ENCODE measurements at places on chromosomes 13 and 19. TPM values are rescaled to one million over a fixed set of nuclear protein-coding genes. Genes with fewer than 3 reads are reported as not detected.

GRCh38 chr13:26584713-26585112 is 27.2 kb downstream of the WASF3 start:
- H3K4me1 ChIP-seq, result no peaks in the 10 kb centered on the region
- no peaks in the 10 kb centered on the region for H3K27me3 ChIP-seq
- no peak overlapping the region for H3K4me3 ChIP-seq

DNA sequence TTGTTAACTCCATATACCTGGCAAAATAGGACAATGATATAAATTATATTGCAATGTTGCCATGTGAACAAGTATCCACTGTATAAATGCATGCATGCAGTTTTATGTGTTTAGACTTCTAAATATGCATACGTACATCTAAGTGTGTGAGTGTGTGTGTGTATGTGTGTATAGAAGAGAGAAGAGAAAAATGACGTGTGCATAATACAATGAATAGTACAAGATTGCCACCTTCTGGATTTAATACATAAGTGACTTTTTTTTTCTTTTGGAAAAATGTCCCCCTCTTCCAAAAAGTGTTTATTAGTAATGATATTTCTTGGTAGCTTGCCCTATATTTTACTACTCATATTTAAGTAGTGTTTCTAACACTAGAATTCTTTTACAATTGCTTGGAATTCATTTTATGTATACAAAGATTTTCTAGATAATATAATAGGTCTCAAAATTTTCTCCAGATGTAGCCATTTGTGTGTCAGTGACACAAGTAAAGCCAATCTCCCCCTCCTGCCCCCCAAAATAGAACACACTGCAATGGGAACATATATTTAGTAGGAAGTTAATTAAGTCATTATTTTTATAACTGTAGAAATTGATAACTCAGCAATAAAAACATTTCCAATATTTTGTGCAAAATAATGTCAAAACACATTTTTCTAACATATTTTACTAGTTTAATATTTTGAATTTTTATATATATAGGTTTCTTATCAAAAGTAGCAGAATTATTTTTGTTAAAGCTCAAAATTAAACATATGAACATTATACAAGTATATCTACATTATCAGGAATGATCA is 783.3 kb upstream of the ATXN8OS start:
- no peaks in the 10 kb centered on the region for H3K4me1 ChIP-seq
- no peak for DNase-seq
- no peak overlapping the region for H3K4me3 ChIP-seq
- H3K27ac ChIP-seq, result no peak overlapping the region
- no peaks in the 10 kb centered on the region for H3K27me3 ChIP-seq

GRCh38 chr19:58469241-58470013 is 2.5 kb downstream of the ZNF324 start:
- H3K4me1 ChIP-seq, result peaks cover 12% of the 10 kb centered on the region
- no peak for DNase-seq
- H3K36me3 ChIP-seq, result peaks cover 49% of the 10 kb centered on the region

DNA sequence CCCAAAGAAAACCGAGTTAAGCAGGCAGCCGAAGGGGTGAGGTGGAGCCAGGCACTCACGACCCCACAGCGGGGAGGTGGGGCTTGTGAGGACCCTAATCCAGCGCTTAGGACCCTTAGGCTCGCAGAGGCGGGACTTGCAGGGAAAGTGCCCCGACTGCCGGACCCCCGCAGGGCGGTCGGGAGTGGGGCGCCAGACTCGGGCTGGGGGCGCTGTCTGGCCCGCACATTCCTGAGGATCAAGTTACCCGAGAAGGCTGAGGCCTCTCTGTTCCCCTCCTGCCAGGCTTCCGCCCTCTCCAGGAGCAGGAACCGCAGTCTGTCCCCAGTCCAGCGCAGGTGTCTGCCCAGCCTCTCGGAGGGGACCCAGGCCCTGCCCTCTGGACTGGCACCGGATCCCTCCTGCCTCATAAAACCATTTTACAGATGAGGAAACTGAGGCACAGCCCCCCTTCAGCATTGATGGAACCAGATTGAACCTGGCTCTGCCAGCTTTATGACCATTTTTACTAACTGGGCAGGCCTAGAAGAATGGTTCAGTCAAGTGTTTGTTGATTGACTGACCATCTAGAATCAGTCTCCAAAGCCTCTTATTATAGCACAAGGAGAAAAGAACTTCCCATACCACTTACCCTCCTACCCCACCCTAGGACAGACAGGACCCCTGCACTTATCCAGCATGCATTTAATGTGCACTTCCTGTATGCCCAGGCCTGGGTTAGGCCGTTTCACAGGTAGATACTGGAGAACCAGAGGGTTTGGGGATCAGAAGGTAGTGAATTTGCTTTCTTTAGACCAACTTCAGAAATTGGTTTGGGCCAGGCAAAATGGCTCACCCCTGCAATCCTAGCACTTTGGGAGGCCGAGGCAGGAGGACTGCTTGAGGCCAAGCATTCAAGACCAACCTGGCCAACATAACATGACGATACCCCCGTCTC is 6.7 kb upstream of the JUND start:
- H3K4me3 ChIP-seq, result no peak overlapping the region
- peak overlapping the region; percentile 41 for H3K27ac ChIP-seq
- no peaks in the 10 kb centered on the region for H3K36me3 ChIP-seq
- peaks cover 24% of the 10 kb centered on the region for H3K4me1 ChIP-seq

DNA sequence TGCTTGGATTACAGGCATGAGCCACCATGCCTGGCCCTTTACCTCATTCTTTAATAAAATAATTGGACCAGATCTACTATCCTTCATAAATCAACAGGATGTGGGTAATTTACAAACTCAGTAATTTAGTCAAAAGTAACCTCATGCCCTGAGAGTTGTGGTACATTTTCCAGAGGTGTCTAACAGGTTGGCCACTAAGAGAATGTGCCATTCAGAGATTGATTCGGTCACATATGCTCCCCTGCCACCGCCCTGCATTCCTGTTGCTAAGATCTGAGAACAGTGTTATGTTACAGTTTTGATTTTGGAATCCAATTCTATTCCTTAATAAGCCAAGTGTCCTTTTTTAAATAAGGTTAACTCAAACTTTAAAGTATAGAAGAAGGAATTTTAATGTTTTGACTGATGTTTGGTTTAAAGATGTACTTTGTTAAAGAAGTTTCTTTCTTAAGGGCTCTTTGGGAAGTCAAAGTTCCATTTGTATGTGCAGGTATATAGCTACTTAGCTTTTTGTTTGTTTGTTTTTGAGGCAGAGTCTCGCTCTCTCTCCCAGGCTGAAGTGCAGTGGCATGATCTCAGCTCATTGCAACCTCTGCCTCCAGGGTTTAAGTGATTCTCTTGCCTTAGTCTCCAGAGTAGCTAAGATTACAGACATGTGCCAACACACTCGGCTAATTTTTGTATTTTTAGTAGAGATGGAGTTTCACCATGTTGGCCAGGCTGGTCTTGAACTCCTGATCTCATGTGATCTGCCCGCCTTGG is 29.2 kb downstream of the PHF11 start:
- H3K4me1 ChIP-seq, result no peaks in the 10 kb centered on the region
- DNase-seq, result no peak
- H3K27me3 ChIP-seq, result no peaks in the 10 kb centered on the region
- H3K4me3 ChIP-seq, result no peak overlapping the region
- H3K36me3 ChIP-seq, result no peaks in the 10 kb centered on the region
- H3K27ac ChIP-seq, result no peak overlapping the region

DNA sequence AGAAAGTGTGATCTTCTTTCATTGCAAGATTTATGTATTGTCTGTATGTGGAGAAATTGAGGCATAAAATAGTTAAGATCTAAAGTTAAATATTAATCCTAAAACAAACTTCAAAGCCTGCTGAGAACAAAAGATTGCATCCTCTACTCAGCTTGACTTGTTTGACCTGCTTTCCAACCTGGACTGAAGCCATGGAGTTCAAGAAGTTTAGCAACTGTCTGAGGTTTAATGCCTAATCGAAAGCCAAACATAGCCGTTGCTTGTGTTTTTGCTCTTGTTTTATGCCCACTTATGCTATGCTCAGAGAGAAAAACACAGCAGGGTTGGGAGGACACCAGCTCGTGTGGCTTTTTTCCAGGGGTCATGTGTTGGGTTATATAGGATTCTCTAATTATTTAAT is 135.6 kb downstream of the NUFIP1 start:
- no peak for DNase-seq
- peak overlapping the region; percentile 85 for H3K27ac ChIP-seq
- peak overlapping the region; percentile 0 for H3K4me3 ChIP-seq
- H3K4me1 ChIP-seq, result peaks cover 14% of the 10 kb centered on the region
- no peaks in the 10 kb centered on the region for H3K36me3 ChIP-seq

DNA sequence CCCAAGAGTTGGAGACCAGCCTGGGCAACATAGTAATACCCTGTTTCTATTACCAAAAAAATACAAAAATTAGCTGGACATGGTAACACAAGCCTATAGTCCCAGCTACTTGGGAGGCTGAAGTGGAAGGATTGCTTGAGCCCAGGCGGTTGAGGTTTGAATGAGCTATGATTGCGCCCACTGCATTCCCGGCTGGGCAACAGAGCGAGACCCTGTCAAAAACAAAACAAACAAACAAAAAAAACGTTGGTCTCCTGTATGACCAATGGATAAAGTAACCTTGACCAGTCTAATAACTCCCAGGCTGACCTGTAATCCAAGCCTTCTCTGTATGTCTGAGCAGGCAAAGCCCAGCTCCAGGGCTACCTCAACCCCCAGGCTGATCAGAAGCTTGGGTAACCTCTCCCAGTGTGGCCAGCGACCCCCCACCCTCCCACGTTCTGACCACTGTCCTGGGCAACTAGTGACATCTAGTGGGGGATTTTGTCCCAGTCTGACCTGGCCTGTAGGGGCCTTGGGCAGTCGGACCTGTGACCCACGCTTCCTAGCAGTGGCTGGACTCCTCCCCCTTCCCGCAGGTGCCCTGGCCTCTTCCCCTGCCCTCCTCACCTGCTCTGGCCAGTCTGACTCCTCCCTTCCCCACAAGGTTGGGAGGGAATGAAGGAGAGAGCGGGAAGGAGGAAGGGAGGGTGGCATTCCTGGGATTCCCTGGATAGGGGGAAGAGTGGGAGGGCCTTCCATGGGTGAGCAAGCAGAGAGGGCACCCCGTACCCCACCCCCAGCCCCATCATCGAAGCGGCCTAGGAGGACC is 1.0 kb upstream of the BCAM start:
- H3K27me3 ChIP-seq, result peaks cover 19% of the 10 kb centered on the region
- DNase-seq, result no peak
- H3K36me3 ChIP-seq, result no peaks in the 10 kb centered on the region
- H3K27ac ChIP-seq, result peak overlapping the region; percentile 75
- peaks cover 14% of the 10 kb centered on the region for H3K4me1 ChIP-seq

GRCh38 chr13:91464336-91464735 is 65.9 kb downstream of the GPC5 start:
- H3K27ac ChIP-seq, result no peak overlapping the region
- no peak for DNase-seq
- H3K27me3 ChIP-seq, result no peaks in the 10 kb centered on the region
- H3K4me1 ChIP-seq, result no peaks in the 10 kb centered on the region
- no peaks in the 10 kb centered on the region for H3K36me3 ChIP-seq

GRCh38 chr19:55483706-55484592 is 1.0 kb upstream of the NAT14 start:
- H3K27ac ChIP-seq, result no peak overlapping the region
- H3K36me3 ChIP-seq, result peaks cover 21% of the 10 kb centered on the region
- no peaks in the 10 kb centered on the region for H3K27me3 ChIP-seq

GRCh38 chr13:44810061-44810840 is 179.0 kb downstream of the NUFIP1 start:
- no peak overlapping the region for H3K4me3 ChIP-seq
- H3K27ac ChIP-seq, result no peak overlapping the region
- no peaks in the 10 kb centered on the region for H3K36me3 ChIP-seq
- no peaks in the 10 kb centered on the region for H3K27me3 ChIP-seq

DNA sequence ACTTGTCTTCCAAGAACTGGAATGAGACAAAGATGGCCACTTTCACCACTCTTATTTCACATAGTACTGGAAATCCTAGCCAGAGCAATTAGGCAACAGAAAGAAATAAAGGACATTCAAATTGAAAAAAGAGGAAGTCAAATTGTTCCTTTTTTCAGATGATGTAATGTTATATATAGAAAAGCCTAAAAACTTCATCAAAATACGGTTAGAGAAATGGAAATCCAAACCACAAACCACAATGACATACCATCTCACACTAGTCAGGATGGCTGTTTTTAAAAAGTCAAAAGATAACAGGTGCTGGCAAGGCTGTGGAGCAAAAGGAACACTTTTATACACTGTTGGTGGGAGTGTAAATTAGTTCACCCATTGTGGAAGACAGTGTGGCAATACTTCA is 113.3 kb upstream of the SPRY2 start:
- H3K4me3 ChIP-seq, result no peak overlapping the region
- H3K36me3 ChIP-seq, result no peaks in the 10 kb centered on the region
- H3K27me3 ChIP-seq, result no peaks in the 10 kb centered on the region
- DNase-seq, result no peak
- H3K4me1 ChIP-seq, result no peaks in the 10 kb centered on the region

DNA sequence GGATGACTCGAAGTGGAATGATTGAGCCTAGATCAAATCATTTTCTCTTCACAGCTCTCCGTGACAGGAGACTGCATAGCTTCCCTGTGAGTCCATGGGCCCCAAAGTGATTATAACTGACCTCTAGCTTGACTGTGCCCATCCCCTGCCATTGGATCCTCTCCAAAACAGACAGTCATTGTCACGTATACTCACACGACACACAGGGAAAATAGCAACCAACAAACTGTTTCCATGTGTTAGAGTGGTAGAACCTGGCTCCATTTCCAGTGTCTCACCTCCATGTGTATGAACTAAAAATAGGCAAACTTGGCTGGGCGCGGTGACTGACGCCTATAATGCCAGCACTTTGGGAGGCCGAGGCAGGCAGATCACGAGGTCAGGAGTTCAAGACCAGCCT is 48.8 kb upstream of the NPAS1 start:
- no peak for DNase-seq
- H3K4me3 ChIP-seq, result no peak overlapping the region
- H3K27me3 ChIP-seq, result no peaks in the 10 kb centered on the region
- H3K27ac ChIP-seq, result no peak overlapping the region
- H3K4me1 ChIP-seq, result peaks cover 24% of the 10 kb centered on the region

GRCh38 chr13:22162889-22163288 is 492.0 kb downstream of the FGF9 start:
- no peak for DNase-seq
- no peak overlapping the region for H3K4me3 ChIP-seq
- H3K36me3 ChIP-seq, result no peaks in the 10 kb centered on the region
- H3K27ac ChIP-seq, result no peak overlapping the region
- H3K27me3 ChIP-seq, result no peaks in the 10 kb centered on the region

GRCh38 chr13:22967669-22968068 is 213.1 kb upstream of the SGCG start:
- no peaks in the 10 kb centered on the region for H3K4me1 ChIP-seq
- no peak overlapping the region for H3K27ac ChIP-seq
- H3K36me3 ChIP-seq, result no peaks in the 10 kb centered on the region
- H3K4me3 ChIP-seq, result no peak overlapping the region
- no peaks in the 10 kb centered on the region for H3K27me3 ChIP-seq
- no peak for DNase-seq

SPIB gene
- total RNA-seq, result not detected

TUBA3C gene
- not detected for total RNA-seq

RASIP1 gene
- 9.6 TPM for total RNA-seq

SUCLA2 gene
- total RNA-seq, result 47.5 TPM

UBE2L5 gene
- 0.19 TPM for total RNA-seq

SULT2B1 gene
- 87.7 TPM for total RNA-seq

FCGBP gene
- 5.7 TPM for total RNA-seq

ATP4A gene
- 0.18 TPM for total RNA-seq

Data from esophagus squamous epithelium (tissue), 5 donors.